ENCODE measurements at places on chromosomes 2 and 18.

GRCh38 chr18:75036917-75037688, 171.8 kb downstream of the PTGR3 start:
- no peak for DNase-seq
- H3K4me3 ChIP-seq = no peak overlapping the region
- H3K27ac ChIP-seq = no peak overlapping the region
- peaks cover 9% of the 10 kb centered on the region for H3K4me1 ChIP-seq
- H3K36me3 ChIP-seq = no peaks in the 10 kb centered on the region

DNA sequence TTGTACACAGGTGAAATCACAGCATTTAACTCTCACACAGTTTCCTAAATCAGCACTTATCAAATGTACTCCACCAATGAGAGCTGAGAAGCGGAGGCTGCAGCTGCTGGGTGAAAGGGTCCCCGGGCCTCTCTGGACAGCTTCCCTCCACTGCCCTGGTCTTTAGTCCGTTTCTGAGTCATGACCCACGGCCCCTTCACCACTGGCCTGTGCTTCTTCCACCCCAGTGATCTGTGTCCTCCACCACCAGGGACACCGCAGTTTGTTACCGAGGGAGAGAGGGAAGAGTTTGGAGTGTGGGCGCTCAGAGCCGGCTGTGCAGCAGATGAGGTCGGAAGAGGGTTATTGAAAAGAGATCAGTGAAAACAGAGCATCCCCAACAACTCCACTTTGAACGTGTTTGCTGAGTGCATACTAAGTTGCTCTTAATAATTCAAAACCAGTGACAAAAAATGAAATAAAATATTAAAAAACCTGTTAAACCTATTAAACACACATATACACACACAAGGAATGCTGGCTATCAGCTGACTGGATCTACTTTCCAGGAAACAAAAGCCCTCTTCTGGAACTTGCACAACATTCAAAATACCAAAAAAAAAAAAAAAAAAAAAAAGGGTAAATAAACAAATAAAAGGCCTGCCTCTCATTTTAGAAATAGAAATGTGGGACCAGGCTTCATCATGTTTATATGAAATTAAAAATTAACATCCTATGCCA, 54.1 kb downstream of the PXDN start:
- peaks cover 37% of the 10 kb centered on the region for H3K4me1 ChIP-seq
- no peak overlapping the region for H3K4me3 ChIP-seq
- no peaks in the 10 kb centered on the region for H3K27me3 ChIP-seq
- peaks cover 11% of the 10 kb centered on the region for H3K36me3 ChIP-seq
- DNase-seq = no peak
- H3K27ac ChIP-seq = peak overlapping the region; percentile 81

DNA sequence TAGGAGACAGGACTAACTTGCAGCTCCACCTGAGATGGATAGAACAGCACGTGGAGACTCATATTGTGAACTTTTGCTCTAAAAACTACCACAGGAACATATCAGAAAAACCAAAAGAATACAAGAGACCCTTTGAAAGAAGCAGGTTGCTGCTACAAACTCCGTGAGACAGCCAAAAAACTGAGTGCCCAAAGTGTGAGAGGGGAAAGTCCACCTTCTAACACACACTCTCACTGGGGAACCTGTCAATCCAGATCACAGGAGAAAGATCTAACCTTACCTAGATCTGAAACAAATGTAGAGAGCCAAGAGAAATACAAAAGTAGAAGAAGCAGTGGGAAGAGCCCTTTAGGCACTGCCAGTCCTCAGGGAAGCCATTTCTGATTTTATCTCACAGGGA, 46.3 kb upstream of the SPOPL start:
- DNase-seq = no peak
- H3K27ac ChIP-seq = no peak overlapping the region
- H3K4me1 ChIP-seq = no peaks in the 10 kb centered on the region
- no peak overlapping the region for H3K4me3 ChIP-seq

DNA sequence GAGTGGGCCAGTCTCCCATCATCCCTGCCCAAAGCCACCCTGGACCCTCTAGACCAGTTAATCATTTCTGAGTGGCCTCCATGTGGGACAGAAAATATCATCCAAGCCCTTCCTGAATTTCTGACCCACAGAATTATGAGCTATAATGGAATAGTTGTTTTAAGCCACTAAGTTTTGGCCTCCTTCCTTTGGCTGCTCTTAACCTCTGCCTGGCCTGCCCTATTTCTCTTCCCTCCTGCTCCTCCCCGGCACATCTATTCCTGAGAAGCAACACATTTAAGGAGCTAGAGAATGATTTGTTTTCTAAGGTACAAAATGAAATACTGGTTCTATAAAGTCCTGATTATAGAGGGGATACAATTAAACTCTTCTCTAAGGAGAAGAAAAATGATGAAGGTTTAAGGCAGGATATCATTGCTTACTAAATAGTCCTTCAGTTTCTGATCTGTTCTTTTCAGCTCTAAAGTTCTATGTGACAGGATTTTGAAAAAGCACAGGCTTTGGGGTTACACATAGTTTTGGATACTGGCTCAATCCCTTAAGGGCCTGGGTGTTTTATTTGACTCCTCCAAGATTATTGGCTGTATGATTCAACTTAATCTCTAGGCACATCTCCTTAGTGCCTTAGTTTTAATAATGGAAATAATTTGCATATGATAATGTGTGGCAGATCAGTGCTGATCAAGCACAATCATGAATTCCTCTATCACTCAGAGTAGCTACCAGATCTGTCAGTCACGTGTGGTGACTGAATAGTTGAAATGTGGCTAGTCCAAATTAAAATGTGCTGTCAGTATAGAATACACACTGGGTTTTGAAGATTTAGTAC, 240.3 kb downstream of the VAPA start:
- DNase-seq = no peak
- H3K4me3 ChIP-seq = no peak overlapping the region
- no peak overlapping the region for H3K27ac ChIP-seq
- H3K27me3 ChIP-seq = no peaks in the 10 kb centered on the region
- H3K4me1 ChIP-seq = peaks cover 5% of the 10 kb centered on the region
- H3K36me3 ChIP-seq = no peaks in the 10 kb centered on the region

DNA sequence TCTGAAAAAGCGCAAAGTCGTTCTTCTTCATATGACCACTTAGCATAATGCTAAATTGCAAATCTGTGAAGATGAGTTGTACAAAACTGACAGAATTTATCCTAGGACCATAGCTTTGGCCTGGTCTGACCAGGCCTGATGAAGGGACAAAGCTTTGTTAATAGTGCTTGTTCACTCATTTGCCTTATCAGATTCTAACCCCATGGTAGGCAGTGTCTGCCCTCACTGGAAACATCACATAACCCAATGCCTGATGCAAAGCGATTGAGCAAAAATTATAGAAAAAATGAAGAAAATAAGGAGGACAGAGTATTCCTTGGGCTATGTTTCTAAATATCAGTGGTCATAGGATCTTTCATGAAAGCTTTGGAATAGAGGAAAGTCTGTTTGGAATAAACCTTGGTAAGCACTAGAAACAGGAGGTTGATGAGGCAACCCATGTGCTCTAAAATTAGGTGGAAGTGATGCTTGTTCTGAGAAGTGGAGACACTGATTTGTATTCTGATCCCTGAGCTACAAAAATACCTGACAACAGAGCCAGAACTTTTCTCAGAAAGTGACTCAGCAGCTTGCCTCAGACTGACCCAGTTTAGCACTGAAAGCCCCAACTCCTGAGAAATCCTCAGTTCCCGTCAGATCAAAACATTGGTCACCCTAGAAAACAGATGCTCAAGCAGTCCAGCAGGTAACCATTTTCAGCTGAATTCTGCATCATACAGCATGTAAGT, 131.4 kb upstream of the MAPRE2 start:
- H3K36me3 ChIP-seq = peaks cover 3% of the 10 kb centered on the region
- no peak overlapping the region for H3K4me3 ChIP-seq
- H3K4me1 ChIP-seq = peaks cover 12% of the 10 kb centered on the region
- DNase-seq = no peak

All from neural crest cell (in vitro differentiated cells).